ENCODE measurements at places on chromosomes 3 and 15.
A peak's percentile ranks its signal among the peaks of the same experiment; 100 is the strongest.

GRCh38 chr15:40470423-40471104 lies at the start of gene CHST14:
Gene CHST14, plus strand, starts transcription at chr15:40470984. Its CDS starts 230 bp downstream, at chr15:40471214.
- DNase-seq: peak; percentile 56

- no peak for DNase-seq
These were observed 8.6 kb downstream of the VPS8 start for GRCh38 chr3:184820525-184820924.

DNA sequence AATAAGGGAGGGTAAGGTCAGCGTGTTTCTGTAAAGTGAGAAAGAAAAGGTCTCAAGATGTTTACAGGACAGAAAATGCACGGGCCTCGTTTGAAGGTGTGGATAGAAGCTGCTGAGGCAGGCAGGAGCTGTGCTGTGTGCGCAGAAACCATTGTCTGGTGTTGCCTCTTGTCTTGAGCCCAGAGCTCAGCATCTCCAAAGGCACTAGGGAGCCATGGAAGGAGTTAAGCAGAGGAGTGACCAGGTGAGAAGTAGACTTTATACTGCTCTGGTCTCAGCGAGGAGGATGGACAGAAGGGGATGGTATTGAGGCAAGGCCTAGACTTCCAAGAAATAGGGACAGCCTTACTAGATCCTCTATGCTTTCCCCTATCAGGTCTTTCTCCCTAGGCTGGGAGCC lies 13.0 kb downstream of the CAND2 start:
- DNase-seq: no peak

- peak; percentile 8 for DNase-seq
These were observed 111.6 kb downstream of the RAB11A start for GRCh38 chr15:65980824-65981456.

- no peak for DNase-seq
These were observed 1.2 kb upstream of the LARS2 start for GRCh38 chr3:45387171-45387570.

DNA sequence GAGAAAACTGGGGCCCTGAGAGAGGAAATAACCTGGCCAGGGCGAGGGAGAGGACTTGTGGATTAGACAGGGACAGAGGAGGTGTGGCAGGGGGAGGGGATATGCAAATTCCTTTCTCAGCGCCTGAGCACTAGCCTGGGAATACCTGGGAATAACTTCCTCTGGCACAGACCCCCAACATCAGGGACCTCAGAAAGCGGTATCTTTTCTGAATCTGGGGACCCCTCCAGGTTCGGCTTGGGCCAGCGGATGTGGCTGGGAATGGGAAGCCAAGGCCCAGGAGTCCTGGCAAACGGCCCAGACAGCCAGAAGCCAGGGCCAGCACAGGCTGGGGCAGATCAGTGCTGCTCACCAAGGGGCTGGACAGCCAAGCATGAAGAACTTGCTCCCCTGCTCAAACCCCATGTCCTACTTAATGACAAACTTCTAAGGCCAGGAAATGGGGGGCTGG lies 9.2 kb upstream of the ACSBG1 start:
- DNase-seq: no peak

DNA sequence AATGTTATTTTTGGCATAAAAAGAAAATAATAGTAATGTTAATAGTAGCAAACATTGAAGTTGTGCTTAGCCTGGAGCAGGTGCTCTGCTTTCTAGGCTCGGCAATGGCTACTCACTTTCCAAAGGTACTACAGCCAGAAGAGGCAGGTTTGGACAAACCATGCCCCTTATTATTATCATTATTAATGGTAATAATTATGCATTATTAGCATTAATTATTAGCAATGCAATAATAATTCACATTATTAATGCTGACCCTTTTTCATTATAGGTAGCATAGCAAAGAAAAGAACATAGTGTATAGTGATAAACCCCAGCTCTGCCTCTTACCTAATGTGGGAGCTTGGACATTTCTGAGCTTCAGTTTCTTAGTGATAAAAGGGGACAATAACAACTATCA lies 171.4 kb downstream of the EDEM1 start:
- DNase-seq: no peak

GRCh38 chr3:101193957-101194356 lies 126.4 kb downstream of the IMPG2 start:
- no peak for DNase-seq

DNA sequence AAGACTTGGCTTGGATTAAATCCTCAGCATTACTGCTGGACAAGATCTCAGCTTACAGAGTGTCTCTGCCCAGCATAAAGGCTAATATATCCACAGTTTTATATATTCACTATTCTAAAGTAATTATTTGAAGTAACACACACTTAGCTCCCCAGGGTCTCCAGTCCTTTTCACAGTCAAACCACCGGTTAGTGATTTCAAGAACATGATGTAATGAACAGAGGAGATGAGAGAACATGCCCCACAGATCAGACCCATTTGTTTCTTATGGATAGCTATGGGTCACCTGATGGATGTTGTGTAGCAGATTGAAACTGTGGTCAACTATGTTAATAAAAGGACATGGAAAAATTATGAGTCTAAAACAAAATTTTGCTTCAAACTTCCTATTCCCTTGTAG lies 44.8 kb upstream of the MRPL3 start:
- no peak for DNase-seq

GRCh38 chr15:81901319-81901718 lies 144.5 kb downstream of the MEX3B start:
- DNase-seq: no peak

GRCh38 chr3:7962301-7962700 lies 539.3 kb upstream of the LMCD1 start:
- no peak for DNase-seq

GRCh38 chr3:31227131-31227562 lies 305.6 kb upstream of the STT3B start:
- peak; percentile 47 for DNase-seq

- no peak for DNase-seq
These were observed 190.0 kb upstream of the LINGO1 start for GRCh38 chr15:77822631-77823230.

- no peak for DNase-seq
These were observed 4.3 kb downstream of the RBP1 start for GRCh38 chr3:139534992-139535879.

GRCh38 chr3:155069729-155070128 lies 10.4 kb upstream of the MME start:
- no peak for DNase-seq

- no peak for DNase-seq
These were observed 173.3 kb downstream of the ALDH1A2 start for GRCh38 chr15:57892181-57892580.

DNA sequence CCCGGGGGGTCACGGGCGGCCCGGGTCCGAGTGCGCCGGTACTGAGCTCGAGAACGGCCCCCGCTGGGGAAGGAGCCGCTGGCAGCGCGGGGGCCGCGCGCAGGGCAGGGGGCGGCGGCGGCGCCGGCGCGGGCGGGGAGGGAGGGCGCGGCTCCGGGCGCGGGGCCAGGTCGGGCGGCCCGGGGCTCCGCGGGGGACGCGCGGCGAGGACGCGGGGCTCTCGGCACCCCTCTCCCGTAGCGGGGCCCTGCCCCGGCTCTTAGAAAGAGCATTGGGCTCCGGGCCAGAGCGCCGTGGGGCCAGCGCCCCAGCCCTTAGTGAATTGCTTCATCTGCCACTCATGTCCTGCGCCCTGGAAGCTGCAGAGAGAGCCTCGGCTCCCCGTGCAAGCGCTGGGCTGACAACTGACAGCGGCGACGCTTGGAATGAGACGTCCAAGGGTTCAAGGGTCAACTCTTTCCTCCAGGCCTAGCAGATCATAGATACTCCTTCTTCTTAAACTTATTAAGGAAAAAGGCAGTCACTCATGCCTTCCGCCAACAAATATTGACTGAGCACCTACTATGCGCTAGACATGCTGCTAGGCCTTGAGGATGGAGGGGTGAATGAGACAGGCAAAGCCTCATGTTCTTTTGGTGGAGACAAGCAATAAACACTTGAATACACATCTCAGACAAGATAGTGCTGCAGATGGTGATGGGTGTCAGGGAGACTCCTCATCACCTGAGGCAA lies 140.8 kb downstream of the SMAD6 start:
- peak; percentile 53 for DNase-seq

DNA sequence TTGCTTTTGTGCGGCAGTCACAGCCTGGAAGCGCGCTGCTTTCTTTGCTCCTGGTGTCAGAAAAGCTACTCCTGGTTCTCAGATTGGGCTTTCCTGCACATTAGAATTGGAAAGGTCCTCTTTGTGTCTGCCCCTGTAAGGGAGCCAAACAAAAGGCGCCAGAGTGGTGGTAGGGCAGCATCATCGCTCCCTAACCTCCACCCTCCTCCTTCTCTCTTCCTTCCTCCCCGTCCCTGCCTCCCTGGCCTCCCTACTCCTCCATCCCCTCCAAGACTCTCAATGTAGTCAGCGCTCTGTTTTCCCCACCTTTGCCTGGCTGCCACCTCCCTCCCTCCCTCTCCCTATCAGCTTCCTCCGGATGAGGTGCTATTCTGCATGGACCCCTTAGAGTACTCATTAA lies 65.3 kb downstream of the SH3GL3 start:
- DNase-seq: no peak

GRCh38 chr3:32237670-32238452 lies 619 bp upstream of the CMTM8 start:
- peak; percentile 21 for DNase-seq

GRCh38 chr3:72270072-72270681 lies 485.2 kb upstream of the PROK2 start:
- DNase-seq: peak; percentile 87

DNA sequence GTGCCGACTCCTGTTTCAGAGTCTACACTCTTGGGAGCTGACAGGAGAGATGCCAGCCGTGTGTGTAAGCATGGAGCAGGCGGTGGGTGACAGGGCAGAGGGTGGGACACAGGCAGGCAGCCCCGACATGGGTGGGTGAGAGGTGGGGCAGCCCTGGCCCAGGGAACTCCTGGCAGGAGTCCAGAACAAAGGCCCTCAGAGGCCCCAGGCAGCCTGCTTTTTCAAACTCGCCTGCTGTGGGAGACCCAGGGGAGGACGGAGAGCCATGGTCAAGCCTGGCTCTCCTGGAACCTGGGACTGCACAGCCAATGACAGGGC lies 29.3 kb upstream of the SLC41A3 start:
- no peak for DNase-seq

GRCh38 chr15:96992817-96993216 lies 662.3 kb downstream of the NR2F2 start:
- DNase-seq: no peak

GRCh38 chr15:61480295-61480694 lies 251.2 kb upstream of the RORA start:
- no peak for DNase-seq

DNA sequence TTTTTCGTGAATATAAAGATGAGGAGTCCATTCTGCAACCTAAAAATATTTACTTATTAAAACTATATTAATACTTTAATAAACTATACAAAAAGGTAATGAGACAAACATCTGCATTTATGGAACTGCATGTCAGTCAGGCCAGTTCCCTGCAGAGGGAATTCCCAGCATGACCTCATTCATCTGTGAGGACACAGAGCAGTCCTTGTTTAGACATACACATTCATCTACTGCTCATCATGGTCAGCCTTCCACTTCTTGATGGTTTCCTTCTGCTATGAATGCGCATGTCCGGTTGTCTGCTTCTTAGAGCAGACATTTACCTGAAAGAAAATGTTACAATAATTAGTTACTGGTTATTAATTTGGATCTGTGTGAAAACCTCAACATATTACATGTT lies 3.3 kb upstream of the ACTR8 start:
- DNase-seq: peak; percentile 62

GRCh38 chr15:100572362-100572983 lies 29.5 kb downstream of the LINS1 start:
- DNase-seq: peak; percentile 79

GRCh38 chr15:39118510-39118909 lies 462.4 kb upstream of the THBS1 start:
- no peak for DNase-seq

- no peak for DNase-seq
These were observed 23.9 kb downstream of the AKAP13 start for GRCh38 chr15:85404176-85404917.

DNA sequence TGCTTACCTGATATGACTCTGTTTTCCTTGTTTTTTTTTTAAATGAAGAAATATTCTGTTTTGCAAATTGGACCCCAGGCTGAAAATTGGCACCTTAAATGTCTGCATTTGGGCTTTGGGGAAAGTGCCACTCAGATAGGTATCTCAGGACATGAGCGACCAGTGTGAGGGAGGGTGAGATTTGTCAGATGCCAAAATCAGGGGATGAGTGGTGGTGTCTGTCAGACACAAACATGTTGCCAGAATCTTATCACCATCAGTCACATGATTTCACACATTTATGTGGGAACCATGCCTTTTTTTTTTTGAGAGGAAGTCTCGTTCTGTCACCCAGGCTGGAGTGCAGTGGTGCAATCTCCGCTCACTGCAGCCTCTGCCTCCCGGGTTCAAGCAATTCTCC lies 75.6 kb upstream of the OSBPL11 start:
- no peak for DNase-seq

DNA sequence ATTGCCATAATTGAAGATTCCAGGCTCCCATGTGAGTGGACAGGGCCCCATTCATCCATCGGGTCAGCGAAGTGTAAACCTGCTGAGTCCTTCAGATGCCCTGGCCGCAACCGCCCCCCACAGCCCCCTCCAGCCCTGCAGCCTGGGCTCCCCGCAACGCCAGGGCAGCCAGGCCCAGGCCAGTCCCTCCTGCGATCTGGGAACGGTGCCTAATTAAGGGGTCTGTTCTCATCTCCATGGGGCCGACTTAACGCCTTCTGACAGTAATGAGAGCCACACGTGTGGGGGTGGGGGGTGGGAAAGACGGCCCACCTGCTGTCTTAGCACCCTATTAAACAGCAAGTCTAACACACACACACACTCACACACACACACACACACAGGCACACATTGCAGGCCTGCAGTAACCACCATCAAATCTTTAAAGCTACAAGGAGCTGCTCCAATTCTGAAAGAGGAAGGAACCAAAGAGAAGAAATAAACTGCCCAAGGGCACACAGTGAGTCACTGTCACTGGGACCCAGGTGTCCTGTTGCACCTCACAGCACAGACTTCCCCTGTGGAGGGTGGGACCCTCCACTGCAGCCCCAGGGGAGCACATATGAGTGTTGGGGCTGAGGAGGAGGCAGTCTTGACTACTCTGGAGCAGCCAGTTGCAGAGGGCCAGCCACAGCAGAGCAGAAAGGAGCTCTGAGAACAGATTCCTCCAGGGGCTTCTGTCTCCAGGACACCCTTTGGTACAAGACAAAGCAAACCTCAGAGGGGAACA lies 31.8 kb upstream of the HES1 start:
- DNase-seq: no peak

DNA sequence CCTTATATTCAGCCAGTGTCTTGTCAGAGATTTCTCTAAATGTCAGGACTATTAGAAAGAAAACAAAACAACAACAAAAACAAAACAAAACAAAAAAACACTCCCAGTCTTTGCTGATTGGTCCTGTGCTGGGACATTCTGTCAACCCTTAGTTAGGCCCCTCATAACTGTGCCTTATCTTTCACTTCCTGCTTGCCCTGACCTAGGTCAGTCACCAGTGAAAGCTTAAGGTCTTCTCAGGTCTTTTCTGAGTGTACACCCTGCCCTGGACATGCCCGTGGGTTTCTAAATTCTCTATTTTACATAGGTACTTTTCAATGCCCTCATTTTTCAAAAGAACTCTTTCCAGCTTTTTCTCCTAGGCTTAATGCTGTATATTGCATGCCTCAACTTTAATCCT lies 454.1 kb downstream of the GRM7 start:
- DNase-seq: no peak

GRCh38 chr15:25673351-25673750 lies 189.8 kb downstream of the ATP10A start:
- DNase-seq: no peak

- no peak for DNase-seq
These were observed 1.9 kb upstream of the ACTL6A start for GRCh38 chr3:179560791-179561190.
